NCI-H146 (cell line): ENCODE measurements at places on chromosomes 11 and 22.

DNA sequence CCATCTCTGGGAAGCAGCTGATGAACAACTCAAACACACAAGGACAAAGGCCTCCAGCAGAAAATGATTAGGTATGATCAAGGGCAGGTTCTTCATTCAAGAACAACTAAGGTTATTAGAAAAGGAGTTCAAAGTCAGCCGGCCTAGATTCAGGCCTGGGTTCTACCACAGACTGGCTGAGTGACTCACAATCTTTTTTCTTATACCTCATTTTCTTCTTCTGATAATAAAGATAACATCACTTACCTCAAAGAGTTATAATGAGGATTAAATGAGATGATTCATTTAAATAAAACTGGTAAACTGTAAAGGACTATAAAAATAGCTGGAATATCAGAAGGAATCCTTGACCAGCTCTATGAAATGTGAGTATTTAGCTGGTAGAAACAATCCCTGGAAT is 49.3 kb upstream of the PPP2R1B start:
- DNase-seq: no peak

DNA sequence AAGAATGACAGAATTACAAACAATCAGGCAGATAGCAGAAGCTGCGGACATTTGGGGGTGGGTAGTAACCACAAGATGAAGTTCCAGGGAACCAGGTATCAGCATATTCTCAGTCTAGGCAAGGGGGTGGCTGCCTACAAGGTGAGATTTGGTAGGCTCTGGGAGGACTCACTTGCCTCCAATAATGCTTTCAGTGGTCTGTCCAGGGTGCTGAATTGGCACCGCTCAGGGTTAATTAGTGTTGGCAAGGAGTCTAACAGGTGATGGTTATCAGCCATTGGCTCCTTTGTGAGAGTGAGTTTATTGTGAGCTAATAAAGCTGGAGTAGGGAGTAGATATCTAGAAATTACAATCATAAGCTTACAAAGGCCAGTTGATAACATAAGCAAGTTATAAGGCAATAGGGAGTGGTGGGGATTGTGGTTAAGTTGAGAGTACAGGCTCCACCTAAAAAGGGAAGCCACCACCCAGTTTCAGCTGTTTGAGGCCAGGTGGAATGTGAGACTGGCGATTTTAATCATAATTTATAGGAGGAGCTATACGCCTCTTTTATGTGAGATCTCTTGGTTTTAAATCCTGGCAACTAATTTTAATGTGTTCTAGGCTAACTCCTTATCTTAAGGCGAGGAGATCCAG is 320.5 kb downstream of the MIAT start:
- no peak for DNase-seq

GRCh38 chr11:21814169-21814568 is 378.7 kb upstream of the ANO5 start:
- peak; percentile 36 for DNase-seq

DNA sequence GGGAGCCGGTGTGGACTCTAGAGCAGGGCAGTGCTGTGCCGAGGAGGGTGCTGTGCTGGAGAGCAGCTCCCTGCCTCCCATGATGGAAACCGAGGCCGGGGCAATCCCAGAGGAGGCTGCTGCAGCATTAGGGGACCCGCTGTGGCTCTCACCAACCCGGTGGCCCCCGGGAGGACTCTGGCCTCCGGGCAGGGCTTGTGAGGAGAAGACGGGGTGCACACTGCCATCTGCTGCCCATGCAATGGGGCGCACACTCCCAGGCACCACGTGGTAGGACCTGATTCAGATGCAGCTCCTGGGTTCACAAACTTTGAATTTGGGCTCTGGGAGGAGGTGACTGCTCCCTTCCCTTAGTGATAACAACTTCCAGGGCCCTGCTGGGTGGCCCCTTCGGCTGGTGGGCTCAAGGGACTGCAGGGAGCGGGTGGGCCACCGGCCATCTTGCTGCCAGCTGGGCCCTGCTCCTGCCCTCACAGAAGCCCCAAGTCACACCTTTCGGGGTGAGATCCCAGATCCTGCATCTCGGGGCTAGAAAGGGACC is 93.8 kb upstream of the FGF3 start:
- DNase-seq: no peak

DNA sequence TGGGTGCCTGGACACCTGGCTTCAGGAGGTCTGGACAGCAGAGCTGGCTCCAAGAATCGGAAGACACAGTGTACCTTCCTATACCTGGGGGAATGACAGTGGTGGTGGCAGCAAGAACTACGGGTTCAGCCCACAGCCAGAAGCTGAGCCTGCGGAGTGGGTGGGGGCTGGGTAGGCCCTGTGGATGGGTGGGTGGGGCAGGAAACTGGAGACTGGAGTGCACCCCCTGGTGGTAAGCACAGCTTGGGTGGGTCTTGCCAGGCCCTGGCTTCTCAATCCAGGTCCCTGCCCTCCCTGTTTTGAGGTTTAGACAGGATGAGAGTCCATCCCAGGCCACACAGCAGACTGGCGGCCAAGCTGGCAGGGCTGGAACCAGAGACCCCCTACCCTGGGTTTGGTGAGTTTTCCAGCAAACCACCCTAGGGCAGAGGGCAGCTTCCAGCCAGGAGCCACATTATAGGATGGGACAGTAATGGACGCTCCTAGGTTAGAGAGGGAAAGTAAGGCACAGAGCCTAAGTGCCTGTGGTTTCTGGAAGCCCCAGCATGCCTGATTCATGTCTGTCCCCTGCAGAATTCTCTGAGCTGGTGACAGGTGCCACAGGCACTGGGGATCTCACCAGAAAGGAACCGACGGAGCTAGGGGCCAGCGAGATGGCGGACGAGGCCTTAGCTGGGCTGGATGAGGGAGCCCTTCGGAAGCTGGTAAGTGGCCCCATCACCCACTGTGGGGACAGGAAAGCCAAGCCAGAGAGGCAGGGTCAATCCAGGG is 1.7 kb downstream of the SMTN start:
- peak; percentile 29 for DNase-seq
